Activated CD8-positive, alpha-beta memory T cell treated with anti-CD3 and anti-CD28 coated beads for 4 hours (primary cell): ENCODE measurements at places on chromosomes 5 and 9.

DNA sequence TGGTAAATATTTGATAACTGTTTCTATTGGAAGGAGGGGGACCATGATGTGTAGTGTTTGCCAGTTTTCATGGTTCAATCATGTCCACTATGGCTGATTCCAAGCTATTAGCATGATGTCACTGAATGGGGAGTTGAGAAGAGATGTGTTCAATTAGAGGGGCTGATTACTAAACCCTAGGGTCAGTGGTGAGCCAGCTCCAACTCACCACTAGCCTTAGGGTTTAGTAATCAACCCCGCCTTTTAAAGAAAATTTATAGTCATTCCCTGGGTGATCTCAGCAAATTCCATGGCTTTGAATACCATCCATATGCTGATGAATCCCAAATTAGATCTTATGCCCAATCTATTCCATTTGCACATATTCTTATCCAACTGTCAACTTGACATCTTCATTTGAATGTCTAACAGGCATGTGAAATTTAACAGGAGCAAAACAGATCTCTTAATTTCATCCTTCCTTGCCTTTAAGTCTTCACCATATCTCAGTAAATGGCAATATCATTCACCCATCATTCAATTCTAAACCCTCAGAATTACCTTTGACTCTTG, 98.8 kb downstream of the GCNT1 start:
- DNase-seq: no peak

DNA sequence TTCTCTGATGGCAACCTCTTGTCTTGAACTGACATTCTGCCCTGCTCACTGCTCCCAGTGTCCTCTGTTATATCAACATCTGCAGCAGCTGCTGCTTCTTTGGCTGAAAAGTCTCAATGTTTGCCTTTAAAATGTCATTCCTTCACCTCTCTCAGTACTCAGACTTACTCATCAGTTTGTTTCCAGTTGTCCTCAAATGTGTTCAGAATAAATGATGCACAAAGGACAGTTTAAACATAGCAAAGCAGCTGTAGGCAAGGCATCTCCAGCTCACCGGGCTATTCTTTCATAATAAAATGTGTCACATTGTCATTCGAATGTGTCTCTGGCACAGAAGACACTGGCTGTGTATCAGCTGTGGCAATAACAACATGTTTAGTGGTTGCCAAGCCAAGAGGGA, 590.9 kb upstream of the ZNF608 start:
- no peak for DNase-seq

DNA sequence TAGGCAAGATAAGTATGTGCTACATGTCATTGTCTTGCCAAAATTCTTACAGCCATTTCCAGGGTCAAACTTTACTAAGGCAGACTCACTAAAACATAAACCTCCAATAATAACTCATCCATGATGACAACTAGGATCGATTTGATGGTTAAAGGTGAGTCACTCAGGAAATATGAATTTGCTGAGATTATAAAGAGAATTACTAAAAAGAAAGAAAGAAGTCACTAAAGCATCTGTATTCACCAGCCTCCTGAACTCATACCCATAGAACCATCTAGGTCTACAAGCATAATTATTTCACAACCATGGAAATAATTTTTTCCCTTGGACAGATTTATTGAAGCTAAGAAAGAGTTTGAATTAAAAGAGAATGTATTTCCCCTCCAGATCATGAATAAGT, 258.6 kb downstream of the TLE1 start:
- DNase-seq: no peak

- DNase-seq: no peak
These were observed 241.9 kb downstream of the SAXO1 start for GRCh38 chr9:18791074-18791473.

DNA sequence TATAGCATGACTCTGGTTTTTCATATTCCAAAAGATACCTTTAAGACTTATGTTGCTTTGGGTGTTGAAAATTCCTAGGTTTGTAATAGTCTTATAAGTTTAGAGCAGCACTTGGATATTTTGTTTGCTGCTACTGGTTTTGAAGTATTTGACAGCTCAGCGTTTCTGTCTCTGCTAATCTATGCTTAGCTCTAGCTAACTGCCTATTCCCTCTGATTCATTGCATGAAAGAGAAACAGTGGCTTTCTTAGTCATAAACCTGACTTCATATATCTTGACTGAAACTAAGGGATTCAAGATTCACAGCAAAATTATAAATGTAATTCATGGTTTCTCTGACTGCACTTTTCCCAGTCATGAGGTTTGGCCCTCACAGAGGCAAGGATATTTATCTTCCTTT, 35.6 kb upstream of the ANXA1 start:
- DNase-seq: no peak

DNA sequence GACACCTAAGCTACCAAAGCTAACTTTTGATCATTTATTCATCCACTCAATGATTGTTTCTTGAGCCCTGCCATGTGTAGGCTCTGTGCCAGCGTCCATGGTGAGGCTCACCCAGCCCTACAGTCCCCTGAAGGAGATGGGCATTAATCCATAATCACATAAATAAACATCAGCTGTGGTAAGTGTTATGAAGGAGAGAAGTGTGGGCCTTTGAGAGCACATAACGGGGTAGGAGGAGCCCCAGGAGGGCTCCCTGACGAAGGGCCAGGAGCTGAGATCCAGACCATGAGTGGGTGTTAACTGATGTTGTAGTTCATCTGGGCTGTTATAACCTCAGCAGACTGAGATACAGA, 53.9 kb upstream of the AFAP1L1 start:
- DNase-seq: no peak

- DNase-seq: no peak
These were observed 97.5 kb downstream of the COL5A1 start for GRCh38 chr9:134738869-134739659.

DNA sequence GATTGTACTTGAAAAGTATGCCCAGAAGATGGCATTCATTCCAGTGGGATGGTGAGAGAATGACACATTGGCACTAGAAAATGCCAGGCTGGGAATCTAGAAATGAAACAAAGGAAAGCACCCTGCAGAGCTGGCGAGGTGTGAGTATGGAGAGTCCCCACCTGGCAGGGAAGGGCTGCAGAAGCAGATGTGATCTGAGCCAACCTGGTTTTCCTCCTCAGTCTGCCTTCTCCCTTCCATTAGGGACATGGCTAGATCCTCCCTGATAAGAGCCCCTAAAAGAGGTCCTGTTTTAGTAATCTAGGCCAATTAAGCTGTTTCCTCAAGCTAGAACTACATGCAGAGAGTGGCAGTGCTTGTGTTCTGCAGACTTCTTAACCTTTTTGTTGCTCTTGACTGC, 24.7 kb upstream of the TNFSF15 start:
- DNase-seq: no peak

DNA sequence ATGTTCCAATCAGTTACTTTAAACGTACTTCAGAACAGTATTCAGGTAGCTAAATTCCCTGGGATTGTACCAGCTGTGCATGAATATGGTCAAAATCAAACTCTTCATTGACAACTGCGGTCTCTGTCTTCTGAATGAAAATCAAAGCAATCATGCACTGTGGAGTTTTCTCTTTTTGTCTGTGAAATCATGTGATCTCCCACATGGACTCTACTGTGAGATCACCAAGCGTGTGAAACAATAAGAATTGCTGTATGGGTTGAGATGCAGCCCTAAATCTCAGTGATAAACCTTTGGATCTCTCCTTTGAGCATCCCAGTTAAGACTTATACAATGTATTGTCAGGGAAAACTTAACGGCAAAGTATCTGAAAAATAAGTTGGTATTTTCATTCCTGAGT, 6.1 kb downstream of the NRG2 start:
- no peak for DNase-seq

DNA sequence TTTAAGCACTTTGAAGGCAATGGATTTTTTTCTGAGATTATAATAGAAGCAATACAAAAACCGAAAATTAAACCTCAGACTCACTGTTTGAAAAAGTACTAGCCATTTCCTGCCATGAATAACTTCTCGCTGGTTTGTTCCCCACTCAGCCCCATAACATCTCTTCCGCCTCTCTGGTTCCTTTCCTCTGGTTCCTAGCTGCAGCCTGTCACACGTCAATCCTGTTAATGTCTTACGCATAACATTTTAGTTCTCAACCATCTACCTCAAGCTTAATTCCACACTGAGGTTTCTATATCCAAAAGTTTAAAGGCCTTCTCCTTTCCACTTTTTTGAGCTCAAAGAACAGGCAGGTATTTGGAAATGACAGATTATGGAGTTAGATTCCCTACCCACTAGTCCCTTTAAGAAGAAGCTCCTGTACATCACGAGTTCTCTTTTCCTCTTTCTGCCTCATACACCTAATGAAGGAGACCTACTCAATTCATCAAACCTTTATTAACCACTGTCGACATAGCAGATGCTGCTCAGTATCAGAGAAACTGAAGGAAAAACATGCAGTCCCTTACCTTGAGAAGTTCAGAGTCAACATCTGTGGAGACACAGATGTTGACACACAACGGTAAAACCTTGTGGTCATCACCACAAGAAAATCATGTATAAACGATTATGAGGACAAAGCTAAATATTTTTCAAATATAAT, 243.0 kb upstream of the PTGER4 start:
- DNase-seq: no peak

DNA sequence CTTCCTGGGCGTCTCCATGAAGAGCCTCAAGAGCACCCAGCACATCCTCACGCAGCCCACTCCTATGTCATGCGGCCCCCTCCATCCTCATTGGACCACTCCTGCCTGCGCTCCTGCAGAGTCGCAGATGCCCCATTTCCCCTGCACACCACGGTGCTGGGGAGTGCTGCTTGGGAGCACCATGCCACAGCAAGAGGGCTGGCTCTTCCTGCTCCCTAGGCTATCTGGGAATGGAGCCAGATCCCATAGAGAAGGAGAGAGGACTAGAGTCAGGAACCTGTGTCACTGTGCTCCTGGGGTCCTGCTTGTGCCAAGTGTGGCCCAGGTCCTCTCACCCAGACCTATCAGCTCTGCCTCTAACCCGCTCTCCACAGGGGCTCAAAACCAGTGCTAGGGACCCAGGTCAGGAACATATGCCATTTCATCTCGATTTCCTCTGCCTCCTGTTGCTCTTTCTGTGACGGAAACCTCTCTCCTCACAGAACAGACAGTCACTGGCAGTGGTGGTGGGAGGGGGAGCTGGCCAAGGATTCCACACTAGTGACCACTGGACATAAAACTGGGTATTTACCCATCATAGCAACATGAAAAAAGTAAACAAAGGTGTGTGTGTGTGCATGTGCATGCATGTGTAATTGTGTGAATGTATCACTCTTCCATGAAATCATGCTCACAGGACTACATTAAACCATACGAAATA, 178.4 kb downstream of the TTLL11 start:
- no peak for DNase-seq

GRCh38 chr5:45533663-45534062, 162.5 kb downstream of the HCN1 start:
- no peak for DNase-seq
